ENCODE measurements at places on chromosomes 5 and 9.

GRCh38 chr5:155728857-155729683 lies 597.9 kb upstream of the SGCD start:
- DNase-seq: no peak

- no peak for DNase-seq
Measured at GRCh38 chr5:39266442-39266841, 47.1 kb upstream of the FYB1 start.

DNA sequence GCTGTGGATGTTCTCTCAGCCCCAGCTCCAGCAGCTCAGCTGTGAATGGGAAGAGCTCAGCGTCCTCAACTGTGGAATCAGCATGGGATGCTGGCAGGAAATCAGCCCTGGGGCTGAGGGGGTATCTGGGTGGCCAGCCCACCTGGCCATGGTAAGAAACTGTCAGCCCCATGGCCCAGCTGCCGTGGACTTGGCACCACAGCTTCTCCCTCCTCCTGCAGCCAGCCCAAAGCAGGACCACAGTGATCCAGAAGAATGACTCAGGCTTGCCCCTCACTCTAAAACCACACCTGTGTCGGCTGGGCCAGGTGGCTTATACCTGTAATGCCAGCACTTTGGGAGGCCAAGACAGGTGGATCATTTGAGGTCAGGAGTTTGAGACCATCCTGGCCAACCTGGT lies 48.0 kb downstream of the SAR1B start:
- no peak for DNase-seq

DNA sequence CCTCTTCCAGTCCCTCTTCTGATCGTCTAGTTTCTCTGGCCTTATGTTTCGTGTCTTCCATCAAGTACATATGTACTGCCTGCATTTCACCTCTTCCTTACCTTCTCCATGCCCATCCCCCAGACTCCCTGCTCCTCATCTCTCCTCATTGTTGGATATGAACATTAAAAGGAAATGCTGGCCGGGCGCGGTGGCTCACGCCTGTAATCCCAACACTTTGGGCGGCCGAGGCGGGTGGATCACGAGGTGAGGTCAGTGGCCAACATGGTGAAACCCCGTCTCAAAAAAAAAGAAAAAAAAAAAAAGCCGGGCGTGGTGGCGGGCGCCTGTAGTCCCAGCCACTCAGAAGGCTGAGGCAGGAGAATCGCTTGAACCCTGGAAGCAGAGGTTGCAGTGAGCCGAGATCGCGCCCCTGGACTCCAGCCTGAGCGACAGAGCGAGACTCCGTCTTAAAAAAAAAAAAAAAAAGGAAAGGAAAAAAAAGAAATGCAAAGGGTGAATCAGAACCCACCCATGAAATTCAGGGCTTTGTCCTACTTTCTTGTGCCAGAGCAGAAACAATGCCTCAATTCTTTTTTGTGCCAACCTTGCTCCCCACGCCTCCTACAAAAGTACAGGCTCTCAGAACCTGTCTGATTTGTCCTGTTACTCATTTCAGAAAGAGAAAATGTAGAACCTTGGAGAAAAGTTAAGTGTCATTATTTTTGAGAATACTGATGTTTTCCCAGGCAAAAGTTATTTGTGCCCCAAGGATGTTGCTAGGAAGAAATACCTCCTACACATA lies 1.5 kb upstream of the ZFR start:
- no peak for DNase-seq

- DNase-seq: no peak
Measured at GRCh38 chr9:79989079-79989478, 417.3 kb downstream of the TLE4 start.

- DNase-seq: no peak
Measured at GRCh38 chr9:129455151-129455995, 165.5 kb downstream of the C9orf50 start.
